Mesenteric fat pad (tissue), 1 donor: ENCODE measurements at places on chromosomes 2 and 18. TPM values are rescaled to one million over a fixed set of nuclear protein-coding genes. Genes with fewer than 3 reads are reported as not detected.

The EFR3B gene
- 2.0 TPM for total RNA-seq

DNA sequence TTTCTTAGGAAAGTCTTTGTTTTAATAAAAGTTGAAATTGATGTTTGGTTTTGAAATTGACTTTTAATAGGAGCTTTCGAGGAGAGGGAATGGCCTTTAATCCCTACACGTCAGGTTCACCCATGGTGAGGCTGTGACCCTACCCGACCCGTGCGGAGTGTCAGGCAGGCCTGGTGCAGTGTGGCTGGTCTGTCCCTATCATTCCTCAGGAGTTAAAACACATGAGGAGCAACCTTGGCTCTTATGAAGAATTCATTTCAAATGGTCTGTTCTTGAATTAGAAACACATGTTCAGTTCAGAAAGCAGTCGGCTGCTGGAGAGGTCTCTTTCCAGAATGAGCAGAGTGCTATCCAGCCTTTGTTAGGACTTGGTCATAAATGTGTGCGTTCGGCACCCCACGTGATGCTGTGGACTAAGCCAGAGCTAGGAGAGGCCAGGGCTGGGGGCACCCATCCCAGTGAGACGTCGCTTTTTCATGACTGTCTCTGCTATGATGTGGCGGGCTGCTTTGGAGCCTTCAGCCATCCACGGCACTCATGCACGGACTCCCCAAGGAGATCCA lies 54.7 kb downstream of the EMILIN2 start:
- peak; percentile 73 for DNase-seq

The REG1B gene
- 2.6 TPM for total RNA-seq

- DNase-seq, result no peak
Observed at GRCh38 chr2:10283106-10284062, 19.3 kb upstream of the HPCAL1 start.

GRCh38 chr2:178258916-178259315 lies 64.6 kb downstream of the OSBPL6 start:
- no peak for DNase-seq

DNA sequence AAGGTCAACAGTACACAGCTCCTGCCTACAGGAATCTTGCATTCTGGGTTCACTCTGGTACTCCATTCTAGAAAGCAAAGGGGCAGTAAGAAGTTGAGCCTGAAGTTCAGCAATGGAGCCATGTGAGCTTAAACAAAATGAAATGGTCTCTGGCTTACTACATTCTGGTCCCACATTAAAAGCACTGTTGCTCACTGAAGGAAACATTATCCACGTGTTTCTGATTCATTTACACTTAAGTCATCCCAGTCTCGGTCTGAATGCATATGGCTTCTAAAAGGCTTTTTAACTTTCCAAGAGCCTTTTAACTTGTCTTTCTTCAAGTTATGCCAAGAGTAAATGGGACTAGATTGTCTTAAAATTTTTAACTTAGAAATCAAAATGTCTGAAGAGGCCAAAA lies 177.8 kb downstream of the LNPK start:
- no peak for DNase-seq

GRCh38 chr2:178485356-178485755 lies 5.1 kb downstream of the PLEKHA3 start:
- no peak for DNase-seq

GRCh38 chr18:2939317-2939716 lies 73.6 kb downstream of the LPIN2 start:
- DNase-seq, result no peak

The FASTKD1 gene
- total RNA-seq, result 17.5 TPM
